PC-9 (cell line): ENCODE measurements at places on chromosomes 4 and X. TPM values are rescaled to one million over a fixed set of nuclear protein-coding genes. Genes with fewer than 3 reads are reported as not detected.

Gene TBC1D9
- 17.0 and 17.6 TPM in 2 replicates for total RNA-seq

Gene MGARP
- 0.40 TPM in 1 of 2 replicates, not detected in the other for total RNA-seq

Gene NUDT11
- not detected in 2 replicates for total RNA-seq

Gene IL13RA1
- total RNA-seq = 85.3 and 106 TPM in 2 replicates

Gene ATP2B3
- not detected in 2 replicates for total RNA-seq

Gene GC
- total RNA-seq = not detected in 2 replicates

Gene GBA3
- not detected in 2 replicates for total RNA-seq

Gene DMD
- total RNA-seq = 21.2 and 25.3 TPM in 2 replicates

Gene MAGEB2
- total RNA-seq = not detected in 2 replicates

Gene PDE6B
- total RNA-seq = 5.9 and 8.2 TPM in 2 replicates

Gene VCX2
- not detected in 2 replicates for total RNA-seq

Gene GABRB1
- not detected in 2 replicates for total RNA-seq

Gene RTL3
- total RNA-seq = not detected in 2 replicates

Gene SYNPO2
- 0.53 and 0.87 TPM in 2 replicates for total RNA-seq

Gene FOXR2
- not detected in 2 replicates for total RNA-seq

Gene TMSB15C
- total RNA-seq = not detected in 2 replicates

Gene DCLK2
- 0.41 and 0.73 TPM in 2 replicates for total RNA-seq

Gene NLGN4X
- 0.31 and 0.48 TPM in 2 replicates for total RNA-seq

Gene TCEAL6
- total RNA-seq = not detected in 2 replicates

Gene RAB41
- not detected in 2 replicates for total RNA-seq

Gene MND1
- 17.6 and 24.4 TPM in 2 replicates for total RNA-seq

Gene FABP2
- total RNA-seq = not detected in 2 replicates

Gene F8A3
- total RNA-seq = 19.0 and 28.3 TPM in 2 replicates

Gene SLC10A4
- 0.23 TPM in 1 of 2 replicates, not detected in the other for total RNA-seq

Gene FGD1
- total RNA-seq = 20.3 and 23.5 TPM in 2 replicates

Gene ZCCHC18
- total RNA-seq = not detected in 2 replicates
